Heart right ventricle (tissue), 16 donors: ENCODE measurements at places on chromosomes 1 and 21. TPM values are rescaled to one million over a fixed set of nuclear protein-coding genes. Genes with fewer than 3 reads are reported as not detected.

GRCh38 chr1:10936998-10937901, 75.2 kb upstream of the TARDBP start:
- H3K27ac ChIP-seq: no peak overlapping the region
- no peaks in the 10 kb centered on the region for H3K36me3 ChIP-seq
- no peaks in the 10 kb centered on the region for H3K27me3 ChIP-seq
- no peak overlapping the region for H3K4me3 ChIP-seq
- DNase-seq: no peak
- H3K4me1 ChIP-seq: peaks cover 6% of the 10 kb centered on the region

DNA sequence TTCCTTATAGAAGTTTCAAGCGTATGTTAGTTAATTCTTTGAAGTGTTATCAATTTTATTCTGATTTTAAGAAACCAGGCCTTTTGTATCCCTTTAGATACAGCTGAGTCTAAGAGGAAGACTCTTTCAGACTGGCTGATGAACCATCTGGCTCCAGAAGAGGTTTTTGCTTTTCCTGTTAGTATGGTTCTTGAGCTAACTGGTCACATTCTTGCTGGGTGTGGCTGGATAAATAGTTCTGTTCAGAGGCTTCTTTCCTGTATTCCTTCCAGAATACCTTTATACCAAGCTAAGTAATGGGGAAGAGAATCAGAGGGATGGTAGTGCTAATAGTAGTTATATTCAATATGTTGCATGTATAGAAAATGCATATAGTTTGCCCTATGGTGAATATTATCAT, 12.4 kb downstream of the HS2ST1 start:
- no peak for DNase-seq
- H3K36me3 ChIP-seq: no peaks in the 10 kb centered on the region
- H3K4me3 ChIP-seq: no peak overlapping the region
- H3K27me3 ChIP-seq: no peaks in the 10 kb centered on the region
- H3K4me1 ChIP-seq: no peaks in the 10 kb centered on the region

DNA sequence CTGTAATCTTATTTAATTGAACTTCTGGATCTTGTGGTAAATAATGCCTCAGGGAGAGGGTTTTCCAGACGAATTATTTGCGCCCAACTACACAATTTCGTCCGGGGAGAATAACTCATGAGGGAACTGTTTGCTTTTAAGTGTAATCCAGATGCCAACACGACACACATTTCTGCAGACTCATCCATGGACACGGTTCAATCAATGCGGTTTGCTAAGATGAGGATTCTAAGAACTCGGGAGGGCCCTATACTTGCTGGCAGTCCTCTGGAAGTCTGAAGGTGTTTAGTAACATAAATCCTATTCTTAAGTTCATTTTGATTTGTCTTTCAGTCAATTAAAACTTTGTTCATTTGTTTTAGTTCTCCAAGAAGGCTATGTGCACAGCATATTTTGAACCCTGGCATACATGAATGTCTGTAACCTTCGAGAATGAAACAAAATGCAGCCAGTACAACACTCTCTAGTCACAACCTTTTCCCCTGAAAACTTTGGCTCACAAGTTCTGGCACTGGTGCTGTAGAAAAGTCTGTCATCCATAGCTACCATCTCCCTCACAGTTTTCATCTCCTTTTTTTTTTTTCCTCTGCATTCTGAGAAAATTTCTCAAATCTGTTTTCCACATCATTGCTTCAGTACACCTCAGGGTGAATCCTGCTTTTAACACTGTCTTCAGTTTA, 38.8 kb downstream of the DIPK1A start:
- H3K27me3 ChIP-seq: no peaks in the 10 kb centered on the region
- no peaks in the 10 kb centered on the region for H3K4me1 ChIP-seq
- no peak overlapping the region for H3K27ac ChIP-seq
- no peaks in the 10 kb centered on the region for H3K36me3 ChIP-seq

The NPHS2 gene
- not detected for total RNA-seq

- no peaks in the 10 kb centered on the region for H3K4me1 ChIP-seq
- H3K36me3 ChIP-seq: no peaks in the 10 kb centered on the region
- no peaks in the 10 kb centered on the region for H3K27me3 ChIP-seq
- H3K4me3 ChIP-seq: no peak overlapping the region
These were observed 12.4 kb downstream of the EPB41 start for GRCh38 chr1:28926629-28927265.

The ACKR1 gene
- total RNA-seq: 7.3 TPM

The KIF2C gene
- 0.81 TPM for total RNA-seq

- peaks cover 9% of the 10 kb centered on the region for H3K4me1 ChIP-seq
- peaks cover 15% of the 10 kb centered on the region for H3K27me3 ChIP-seq
- no peaks in the 10 kb centered on the region for H3K36me3 ChIP-seq
- no peak overlapping the region for H3K27ac ChIP-seq
- DNase-seq: no peak
- no peak overlapping the region for H3K4me3 ChIP-seq
These were observed 6.0 kb upstream of the ACTRT2 start for GRCh38 chr1:3015269-3015635.

GRCh38 chr21:44773291-44773932, 28.2 kb downstream of the UBE2G2 start:
- peaks cover 56% of the 10 kb centered on the region for H3K36me3 ChIP-seq
- no peak overlapping the region for H3K4me3 ChIP-seq
- no peaks in the 10 kb centered on the region for H3K4me1 ChIP-seq
- no peak for DNase-seq
- no peak overlapping the region for H3K27ac ChIP-seq
- H3K27me3 ChIP-seq: no peaks in the 10 kb centered on the region

The ZBTB48 gene
- total RNA-seq: 11.2 TPM

DNA sequence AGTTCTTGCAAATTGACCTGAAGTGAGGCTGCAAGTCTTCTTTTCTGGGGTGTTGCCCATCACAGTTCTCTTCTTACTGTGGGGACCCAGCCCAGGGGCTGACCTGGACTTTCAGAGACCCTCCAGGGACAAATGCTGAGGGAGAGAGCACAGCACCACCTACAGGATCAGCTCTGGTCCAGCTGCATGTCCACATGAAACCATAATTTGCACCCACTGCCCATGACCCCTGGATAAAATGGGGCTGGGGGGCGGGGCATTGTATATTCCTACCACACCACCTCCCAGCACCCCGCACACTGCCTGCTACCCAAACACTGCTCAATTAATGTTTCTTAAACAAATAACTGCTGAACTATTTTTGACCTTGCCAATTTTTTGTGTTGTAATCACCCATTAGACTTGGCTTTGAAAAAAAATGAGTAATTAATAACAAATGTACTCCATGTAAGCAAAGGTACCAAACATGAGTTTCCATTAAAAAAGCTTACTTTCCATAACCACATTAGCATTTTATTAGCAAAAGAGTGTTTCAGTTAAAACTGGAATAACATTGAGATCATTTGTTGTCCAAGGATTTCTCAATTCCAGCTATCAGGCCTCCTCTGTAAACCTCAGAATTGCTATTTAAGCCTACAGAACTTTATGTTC, 168.0 kb upstream of the RAB4A start:
- no peaks in the 10 kb centered on the region for H3K36me3 ChIP-seq
- H3K4me1 ChIP-seq: no peaks in the 10 kb centered on the region
- DNase-seq: no peak
- no peak overlapping the region for H3K27ac ChIP-seq
- no peak overlapping the region for H3K4me3 ChIP-seq

DNA sequence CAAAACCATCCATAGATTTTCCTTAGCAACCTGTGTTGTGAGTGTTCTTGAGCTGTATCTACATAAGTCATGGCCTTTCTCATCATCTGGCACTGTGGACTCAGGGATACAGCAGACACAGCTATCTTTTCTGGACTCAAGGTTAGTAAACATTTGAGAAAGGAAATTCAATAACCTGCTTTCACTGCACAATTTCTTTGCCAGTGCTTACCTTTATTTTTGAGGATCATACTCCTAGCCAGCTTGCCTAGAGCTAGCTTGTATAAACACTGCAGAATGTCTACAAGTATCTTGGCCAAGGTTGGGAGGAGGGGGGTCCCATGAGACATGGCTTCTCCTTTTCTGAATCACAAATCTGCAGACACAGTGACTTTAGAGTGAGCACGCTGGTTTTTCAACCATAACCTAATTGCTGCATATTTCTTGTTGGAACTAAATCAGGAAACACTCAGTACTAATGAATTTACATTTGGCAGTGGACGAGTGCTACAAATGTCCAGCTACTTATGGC, 27.2 kb downstream of the ADAMTS5 start:
- no peak overlapping the region for H3K27ac ChIP-seq
- DNase-seq: no peak
- peaks cover 4% of the 10 kb centered on the region for H3K4me1 ChIP-seq

DNA sequence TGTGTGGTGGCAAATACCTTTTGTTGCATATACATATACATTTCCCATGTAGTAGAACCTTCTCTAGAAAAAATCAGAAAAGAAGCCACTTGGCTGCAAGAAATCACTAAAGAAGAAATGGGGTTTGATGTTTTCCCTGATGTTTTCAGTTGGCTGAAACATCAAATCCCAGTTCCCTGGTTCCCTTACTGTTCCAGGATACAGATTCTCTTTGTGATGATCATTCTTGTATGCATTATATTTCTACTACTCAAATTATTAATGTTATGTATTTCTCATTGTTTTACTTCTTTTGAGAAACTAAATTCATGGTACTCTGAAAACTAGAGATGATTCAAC, 7.6 kb downstream of the RNU1-2 start:
- peaks cover 31% of the 10 kb centered on the region for H3K4me1 ChIP-seq
- no peaks in the 10 kb centered on the region for H3K36me3 ChIP-seq
- H3K27me3 ChIP-seq: no peaks in the 10 kb centered on the region
- H3K27ac ChIP-seq: peak overlapping the region; percentile 99
- H3K4me3 ChIP-seq: peak overlapping the region; percentile 41

- H3K27ac ChIP-seq: no peak overlapping the region
- H3K4me1 ChIP-seq: peaks cover 3% of the 10 kb centered on the region
- DNase-seq: no peak
- H3K27me3 ChIP-seq: no peaks in the 10 kb centered on the region
These were observed 2.7 kb downstream of the MIER1 start for GRCh38 chr1:66927528-66927927.

- H3K27me3 ChIP-seq: peaks cover under 1% of the 10 kb centered on the region
- DNase-seq: no peak
- no peak overlapping the region for H3K4me3 ChIP-seq
- H3K4me1 ChIP-seq: no peaks in the 10 kb centered on the region
- no peaks in the 10 kb centered on the region for H3K36me3 ChIP-seq
- H3K27ac ChIP-seq: no peak overlapping the region
These were observed 60.3 kb downstream of the KCNJ6 start for GRCh38 chr21:37855647-37856625.

- DNase-seq: no peak
- no peaks in the 10 kb centered on the region for H3K36me3 ChIP-seq
- no peaks in the 10 kb centered on the region for H3K27me3 ChIP-seq
- H3K27ac ChIP-seq: no peak overlapping the region
- H3K4me3 ChIP-seq: no peak overlapping the region
These were observed 73.6 kb downstream of the CRB1 start for GRCh38 chr1:197341626-197342025.

GRCh38 chr1:234427950-234428646, 50.9 kb downstream of the TARBP1 start:
- no peak for DNase-seq
- H3K4me3 ChIP-seq: no peak overlapping the region
- no peaks in the 10 kb centered on the region for H3K4me1 ChIP-seq
- peaks cover 2% of the 10 kb centered on the region for H3K36me3 ChIP-seq
- H3K27ac ChIP-seq: no peak overlapping the region

- no peak overlapping the region for H3K27ac ChIP-seq
- no peak for DNase-seq
- H3K4me3 ChIP-seq: no peak overlapping the region
- no peaks in the 10 kb centered on the region for H3K27me3 ChIP-seq
- H3K4me1 ChIP-seq: peaks cover 7% of the 10 kb centered on the region
- peaks cover 23% of the 10 kb centered on the region for H3K36me3 ChIP-seq
These were observed 15.9 kb downstream of the H3-3A start for GRCh38 chr1:226078374-226078773.

The GBP6 gene
- not detected for total RNA-seq

DNA sequence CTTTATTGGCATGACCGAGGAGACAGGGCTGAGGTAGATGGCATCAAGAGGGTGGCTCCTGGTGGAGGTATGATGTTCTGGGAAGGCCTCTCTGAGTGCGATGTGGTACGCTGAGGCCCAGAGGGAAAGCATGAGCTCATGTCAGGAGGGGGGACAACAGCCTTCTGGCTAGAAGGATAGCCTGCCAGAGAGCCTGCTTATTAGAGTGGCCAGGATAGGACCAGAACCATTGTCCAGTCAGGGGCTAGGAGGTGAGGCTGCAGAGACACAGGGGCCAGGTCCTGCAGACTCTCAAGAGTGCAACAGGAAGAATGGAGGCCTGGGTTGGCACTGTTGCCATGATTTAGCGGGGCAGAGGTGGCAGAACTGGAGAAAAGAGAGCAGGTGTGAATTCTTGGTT, 7.3 kb downstream of the ADARB1 start:
- H3K4me3 ChIP-seq: no peak overlapping the region
- peaks cover 8% of the 10 kb centered on the region for H3K36me3 ChIP-seq
- no peak overlapping the region for H3K27ac ChIP-seq
- peaks cover 87% of the 10 kb centered on the region for H3K4me1 ChIP-seq
- no peaks in the 10 kb centered on the region for H3K27me3 ChIP-seq

The NT5C1A gene
- total RNA-seq: 40.1 TPM

The RAB7B gene
- total RNA-seq: 1.1 TPM

The HSPB7 gene
- 4,915 TPM for total RNA-seq

GRCh38 chr1:96039910-96040309, 681.7 kb upstream of the PTBP2 start:
- no peaks in the 10 kb centered on the region for H3K4me1 ChIP-seq
- H3K4me3 ChIP-seq: no peak overlapping the region
- no peak overlapping the region for H3K27ac ChIP-seq
- DNase-seq: no peak

The SYDE2 gene
- 20.4 TPM for total RNA-seq

The LORICRIN gene
- total RNA-seq: not detected

The PDPN gene
- total RNA-seq: 28.2 TPM

- H3K4me1 ChIP-seq: no peaks in the 10 kb centered on the region
- H3K27me3 ChIP-seq: no peaks in the 10 kb centered on the region
These were observed 709 bp downstream of the NECTIN4 start for GRCh38 chr1:161088587-161089110.

- no peaks in the 10 kb centered on the region for H3K27me3 ChIP-seq
- no peaks in the 10 kb centered on the region for H3K36me3 ChIP-seq
- H3K27ac ChIP-seq: no peak overlapping the region
- DNase-seq: no peak
These were observed 338.1 kb upstream of the SNX7 start for GRCh38 chr1:98323388-98323787.

The ZYG11A gene
- total RNA-seq: not detected

DNA sequence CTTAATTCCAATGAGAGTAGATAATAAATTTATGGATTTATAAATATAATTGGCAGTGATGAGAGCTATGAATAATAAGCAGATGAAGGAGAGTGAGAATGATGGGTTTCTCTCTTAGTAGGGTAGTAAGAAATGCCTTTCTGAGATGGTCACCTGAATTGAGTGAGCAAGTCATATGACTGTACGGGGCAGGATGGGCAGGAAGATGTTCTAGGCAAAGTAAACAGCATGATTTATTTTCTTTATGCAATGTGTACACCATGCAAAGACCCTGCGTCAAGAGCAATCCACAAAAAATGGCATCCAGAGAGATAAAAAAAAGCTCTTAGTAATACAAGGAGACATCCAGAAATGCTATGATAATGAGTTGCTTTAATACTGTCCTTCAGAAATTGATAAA, 409.9 kb downstream of the HLX start:
- H3K27me3 ChIP-seq: no peaks in the 10 kb centered on the region
- no peak for DNase-seq
- no peak overlapping the region for H3K27ac ChIP-seq

- no peak overlapping the region for H3K27ac ChIP-seq
- H3K36me3 ChIP-seq: no peaks in the 10 kb centered on the region
These were observed 78.6 kb downstream of the PDE9A start for GRCh38 chr21:42732033-42732410.

The TPTE gene
- not detected for total RNA-seq

- H3K27me3 ChIP-seq: no peaks in the 10 kb centered on the region
- H3K27ac ChIP-seq: no peak overlapping the region
- no peak for DNase-seq
- H3K36me3 ChIP-seq: no peaks in the 10 kb centered on the region
- no peak overlapping the region for H3K4me3 ChIP-seq
- H3K4me1 ChIP-seq: peaks cover 15% of the 10 kb centered on the region
These were observed 144.6 kb upstream of the COL6A1 start for GRCh38 chr21:45836694-45837670.
